ENCODE measurements at places on chromosomes 11 and 22. TPM values are rescaled to one million over a fixed set of nuclear protein-coding genes. Genes with fewer than 3 reads are reported as not detected.

GRCh38 chr11:111697933-111698371, 68.2 kb downstream of the PPP2R1B start:
- no peak for DNase-seq

DNA sequence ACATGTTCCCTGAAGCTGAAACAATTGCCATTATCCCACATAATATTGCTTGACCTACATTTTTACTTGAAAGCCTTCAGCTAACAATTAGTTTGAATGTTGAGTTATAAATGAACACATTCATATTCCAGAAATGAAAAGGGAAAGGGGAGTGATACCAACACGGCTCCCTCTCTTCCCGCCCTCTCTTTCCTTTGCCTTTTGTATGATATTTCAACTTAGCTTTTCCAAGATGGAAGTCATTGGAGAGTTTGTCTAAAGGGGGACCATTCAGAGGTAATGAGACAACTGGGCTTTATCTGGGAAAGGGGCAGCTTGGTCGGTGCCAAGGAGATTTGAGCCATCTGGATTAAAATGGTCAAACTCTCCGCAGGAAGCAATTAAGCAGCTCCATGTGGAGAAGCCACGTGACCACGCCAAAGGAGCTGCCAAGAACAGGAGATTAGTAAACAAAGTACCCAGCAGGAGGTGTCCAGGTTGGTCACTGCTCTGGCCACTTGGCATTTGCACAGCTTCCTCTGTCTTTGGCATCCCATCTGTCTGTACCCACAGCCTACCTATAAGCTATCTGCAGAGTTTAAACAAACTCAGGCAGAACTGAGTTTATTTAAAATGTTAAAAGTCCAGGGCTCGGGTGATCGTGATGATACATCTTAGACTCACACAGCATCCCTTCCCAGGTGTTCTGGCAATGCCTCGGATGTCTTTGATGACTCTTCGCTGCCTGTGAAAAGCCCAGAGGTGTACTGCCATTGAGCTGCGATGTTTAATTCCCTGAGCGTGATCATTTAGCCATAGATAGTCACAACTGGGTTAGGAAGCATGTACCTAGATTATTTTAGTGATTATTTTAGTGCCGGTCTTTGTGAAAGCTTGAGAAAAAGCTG, 735.9 kb downstream of the NTM start:
- DNase-seq: no peak

- no peak for DNase-seq
Measured at GRCh38 chr11:61702701-61703312, 22.6 kb downstream of the DAGLA start.

The LIMK2 gene
- total RNA-seq: 34.8 TPM

The FGF19 gene
- total RNA-seq: 1.7 TPM

DNA sequence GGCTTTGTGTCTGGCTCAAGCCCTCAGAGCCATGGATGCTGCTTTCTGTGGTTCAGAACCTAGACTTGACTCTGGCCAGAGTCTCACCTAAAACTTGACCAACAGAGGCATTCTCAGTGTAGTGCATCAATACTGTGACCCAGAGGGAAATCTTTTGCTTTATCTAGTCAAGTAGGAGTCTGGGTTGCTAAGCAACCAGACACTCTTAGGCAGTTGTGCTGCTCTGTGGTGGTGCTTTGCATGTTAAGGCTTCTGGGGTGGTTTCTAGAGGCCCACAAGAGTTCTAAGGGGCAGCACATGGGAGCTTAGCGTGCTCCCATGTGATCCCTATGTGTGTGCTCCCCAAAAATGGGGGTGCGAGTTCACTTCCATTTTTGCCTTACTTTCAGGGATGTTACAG, 224.6 kb upstream of the PLET1 start:
- no peak for DNase-seq

GRCh38 chr22:47366026-47366767, 603.7 kb downstream of the TBC1D22A start:
- no peak for DNase-seq

DNA sequence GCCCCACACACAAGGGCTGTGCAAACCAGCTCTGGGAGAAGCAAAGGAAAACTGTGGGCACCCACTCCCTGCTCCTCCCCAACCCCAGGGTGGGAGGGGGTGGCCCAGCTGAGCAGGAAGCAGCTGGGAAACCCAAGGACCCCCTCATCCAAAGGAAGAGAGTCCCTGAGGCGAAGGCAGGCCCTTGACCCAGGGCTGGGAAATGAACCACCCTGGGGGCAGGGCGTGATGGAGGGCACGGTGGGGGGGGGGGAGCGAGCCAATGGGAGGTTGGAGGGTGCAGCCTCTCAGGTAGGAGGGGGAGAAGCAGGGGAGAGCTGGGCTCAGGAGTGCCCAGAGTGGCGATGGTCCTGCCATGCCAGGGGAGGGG, 16.8 kb downstream of the SCN4B start:
- DNase-seq: no peak

DNA sequence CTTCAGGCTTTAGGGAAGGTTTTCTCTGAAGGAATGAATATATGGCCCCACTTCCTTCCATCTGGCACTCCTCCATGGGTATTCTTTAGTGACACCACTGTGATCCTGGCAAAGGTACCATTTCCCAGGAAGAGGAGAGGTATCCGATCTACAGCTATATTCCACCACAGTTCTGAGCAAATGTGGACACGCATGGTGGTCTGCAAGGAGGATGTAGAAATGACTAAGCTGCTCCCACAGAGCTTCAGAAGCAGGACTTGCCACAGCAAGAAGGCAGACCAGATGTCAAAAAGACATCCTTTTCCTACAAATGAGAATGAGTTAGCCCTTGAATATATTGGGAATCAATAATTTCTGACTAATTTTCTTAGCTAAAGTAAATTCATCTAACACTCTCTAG, 45.5 kb downstream of the ARFGAP2 start:
- no peak for DNase-seq

DNA sequence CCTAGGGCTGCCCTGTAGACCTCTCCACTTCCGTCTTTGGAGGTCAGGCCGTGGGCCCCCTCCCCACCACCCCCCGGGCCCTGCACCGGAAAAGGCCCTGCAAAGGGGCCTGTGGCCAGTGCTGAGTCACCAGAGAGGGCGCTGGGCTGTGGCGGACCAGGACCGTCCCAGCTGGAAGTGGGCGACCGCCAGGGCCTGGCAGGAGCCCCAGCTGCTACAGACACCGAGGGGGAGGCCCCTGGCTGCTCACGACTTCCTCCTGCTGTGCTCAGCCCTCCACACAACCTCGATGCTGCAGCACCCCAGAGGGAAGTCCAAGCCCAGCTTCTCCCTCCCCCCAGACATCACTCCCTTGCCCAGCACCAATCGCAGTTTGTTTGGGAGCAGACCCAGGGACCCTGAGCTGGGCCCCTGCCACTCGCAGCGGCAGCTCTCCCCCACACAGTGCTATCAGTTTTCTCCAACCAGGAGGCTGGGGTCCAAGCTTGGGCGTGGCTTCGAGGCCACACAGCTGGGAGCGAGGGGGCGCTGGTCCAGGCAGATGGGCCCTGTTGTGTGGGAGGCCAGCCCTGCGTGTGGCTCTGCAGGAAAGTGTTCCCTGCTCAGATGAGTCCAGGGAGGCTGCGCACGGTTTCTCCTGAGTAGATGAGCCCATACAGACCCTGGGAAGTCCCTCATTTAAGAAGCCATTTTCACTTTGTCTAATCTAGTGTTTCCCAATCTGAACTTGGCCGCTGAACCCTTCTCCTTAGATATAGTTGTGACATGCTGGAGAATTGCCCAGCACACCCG, 5.6 kb upstream of the SH3BP1 start:
- DNase-seq: no peak

- DNase-seq: no peak
Measured at GRCh38 chr22:17569971-17570511, 6.7 kb downstream of the SLC25A18 start.

- no peak for DNase-seq
Measured at GRCh38 chr11:10824888-10825287, 16.2 kb upstream of the EIF4G2 start.

DNA sequence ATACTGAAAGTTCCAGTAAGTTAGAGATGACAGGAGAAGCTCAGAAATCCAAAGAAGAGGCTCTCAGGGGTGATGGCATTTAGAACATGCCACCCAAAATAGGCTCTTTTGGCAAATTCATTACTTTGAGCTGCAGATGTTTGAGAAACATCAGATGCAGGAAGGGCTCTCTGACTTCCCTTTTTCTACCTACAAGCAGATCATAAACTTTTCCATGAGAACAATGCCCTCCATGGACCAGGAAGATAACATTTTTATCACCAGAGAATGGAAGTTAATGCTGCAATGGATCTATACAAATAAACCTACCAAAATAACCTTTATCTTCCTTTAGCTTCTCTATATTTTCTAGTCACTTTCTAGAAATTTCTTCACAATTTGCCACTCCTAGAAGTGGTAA, 32.7 kb upstream of the FAR1 start:
- no peak for DNase-seq

The PAK1 gene
- 90.1 TPM for total RNA-seq

GRCh38 chr11:123303924-123304323, 108.9 kb upstream of the CLMP start:
- no peak for DNase-seq

GRCh38 chr11:61820174-61820573, 3.4 kb upstream of the FADS1 start:
- DNase-seq: no peak

DNA sequence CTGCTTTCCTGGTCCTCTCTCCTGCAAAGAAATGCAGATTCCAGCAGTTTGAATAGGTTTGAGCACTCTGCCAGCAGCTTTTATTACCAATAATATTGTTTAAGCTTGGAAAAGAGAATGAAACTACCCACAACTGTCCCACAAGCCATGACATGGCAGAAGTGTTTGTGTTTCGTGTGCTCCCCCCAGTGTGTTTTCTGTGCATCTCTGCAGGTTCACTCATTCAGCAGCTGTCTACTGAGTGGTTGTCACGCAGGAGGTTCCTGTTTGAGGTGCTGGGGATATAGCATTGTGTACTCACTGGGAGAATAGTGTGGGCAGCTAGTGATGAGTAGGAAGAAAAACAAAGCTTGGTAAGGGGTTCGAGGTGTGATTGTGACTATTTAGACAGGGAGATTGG, 55.3 kb upstream of the SUSD2 start:
- DNase-seq: no peak

Data from Caco-2 (cell line).